ENCODE measurements at places on chromosomes 11 and 22.

DNA sequence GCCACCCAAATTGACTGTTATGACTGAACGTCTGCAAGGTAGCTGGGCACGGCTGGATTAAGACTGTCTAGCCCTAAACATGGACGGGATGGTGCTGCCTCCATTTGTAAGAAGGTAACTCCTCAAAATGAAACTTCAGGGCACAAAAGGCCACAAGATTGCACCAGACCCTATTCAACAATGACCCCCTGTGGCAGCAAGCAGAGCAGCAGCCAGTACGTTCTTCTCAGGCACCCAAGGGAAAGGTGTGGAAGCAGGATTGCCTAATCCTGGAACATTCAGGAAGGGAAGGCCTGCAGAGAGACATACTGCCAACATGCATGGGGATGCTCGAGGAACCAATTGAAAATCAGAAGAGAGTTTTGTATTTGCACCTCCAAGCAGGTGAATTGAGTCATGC lies 4.5 kb upstream of the TBX10 start:
- DNase-seq: no peak

DNA sequence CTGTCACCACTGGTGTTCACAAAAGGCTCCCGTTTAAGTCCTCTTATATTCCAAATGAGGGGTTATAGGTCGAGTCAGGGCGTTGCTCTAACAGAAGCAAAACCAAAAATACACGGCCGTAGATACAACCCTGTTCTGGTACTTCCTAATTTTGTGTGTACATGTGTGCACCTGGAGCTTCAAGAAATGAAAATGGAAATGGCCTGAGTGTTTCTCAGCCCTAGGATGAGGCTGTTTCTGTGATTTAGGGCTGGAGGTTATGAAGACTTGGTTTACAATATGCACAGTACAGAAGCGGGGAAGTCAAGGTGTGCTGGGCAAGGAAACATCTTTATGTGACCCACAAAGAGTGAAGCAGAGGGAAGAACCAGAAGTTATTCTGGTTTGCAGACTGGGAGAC lies 110.4 kb upstream of the OR4B1 start:
- no peak for DNase-seq

DNA sequence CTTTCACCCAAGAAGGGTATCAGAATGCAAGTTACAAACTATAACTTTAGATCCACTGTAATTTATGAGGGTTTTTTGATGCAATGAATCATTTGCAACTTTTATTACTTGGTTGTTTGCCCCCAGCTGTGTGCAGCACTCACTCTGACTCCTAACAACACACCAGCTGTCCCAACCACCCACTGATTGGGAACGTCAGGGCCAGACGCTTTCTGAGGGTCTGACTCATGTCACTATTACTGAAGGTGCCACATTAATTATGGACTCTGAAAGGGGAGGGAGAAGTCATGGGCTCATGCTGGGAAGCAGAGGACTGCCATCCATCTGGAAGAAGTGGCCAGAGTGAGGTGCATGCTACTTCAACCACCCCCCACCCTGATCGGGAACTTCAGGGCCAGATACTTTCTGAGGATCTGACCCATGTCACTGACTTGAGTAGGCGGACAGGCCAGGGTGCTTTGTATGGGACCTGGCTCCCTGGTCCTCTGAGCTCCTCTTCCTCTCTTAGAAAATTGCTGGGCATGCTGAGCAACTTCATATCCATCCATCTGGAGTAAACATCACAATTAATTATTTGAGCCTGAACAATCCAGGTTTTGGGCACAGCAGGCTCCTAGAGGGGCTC lies 44.9 kb upstream of the DRD2 start:
- no peak for DNase-seq

GRCh38 chr22:25892678-25893077 lies 150.7 kb downstream of the MYO18B start:
- DNase-seq: no peak

- no peak for DNase-seq
These were observed 1375.9 kb upstream of the RAG2 start for GRCh38 chr11:37973941-37974340.

GRCh38 chr11:68840661-68841653 lies 759 bp downstream of the CPT1A start:
- no peak for DNase-seq

- peak; percentile 37 for DNase-seq
These were observed 9.3 kb upstream of the CEP295 start for GRCh38 chr11:93652161-93652597.

GRCh38 chr11:35404388-35404775 lies 15.0 kb downstream of the SLC1A2 start:
- DNase-seq: peak; percentile 31

- DNase-seq: no peak
These were observed 8.7 kb upstream of the PIWIL4 start for GRCh38 chr11:94558468-94558867.
